ENCODE measurements at places on chromosomes 1 and 21. TPM values are rescaled to one million over a fixed set of nuclear protein-coding genes. Genes with fewer than 3 reads are reported as not detected.

DNA sequence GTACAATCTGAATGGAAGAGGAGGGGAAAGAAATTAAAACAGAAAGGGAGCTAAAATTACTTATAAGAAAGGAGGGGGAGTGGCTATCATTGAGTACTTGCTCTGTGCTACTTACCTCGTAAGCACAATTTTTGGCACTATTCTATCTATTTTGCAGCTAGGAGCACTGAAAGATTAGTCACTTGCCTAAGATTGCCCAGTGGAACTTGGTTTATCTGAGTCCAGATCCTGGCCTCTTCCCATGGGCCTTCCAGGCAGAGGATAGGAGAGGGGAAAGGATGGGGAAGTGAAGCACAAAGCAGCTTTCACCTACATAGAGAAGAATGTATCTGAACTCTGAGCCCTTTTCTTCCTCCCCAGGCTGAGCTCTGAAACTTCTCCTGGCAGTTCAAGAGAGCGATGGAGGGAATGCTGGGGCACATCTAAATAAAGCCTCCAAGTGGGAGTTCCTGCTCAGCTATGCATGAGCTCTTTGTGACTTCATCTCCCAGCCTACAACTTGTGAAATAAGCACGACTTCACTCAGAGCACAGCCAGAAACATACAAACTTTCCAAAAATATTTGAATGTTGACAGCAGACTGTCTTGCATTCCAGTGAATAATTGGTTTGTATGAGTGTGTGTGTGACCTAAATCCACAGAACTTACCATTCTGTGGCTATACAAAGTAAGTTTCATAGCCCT lies 29.4 kb downstream of the HMGB4 start:
- no peaks in the 10 kb centered on the region for H3K4me1 ChIP-seq
- no peaks in the 10 kb centered on the region for H3K36me3 ChIP-seq
- H3K4me3 ChIP-seq, result no peak overlapping the region

DNA sequence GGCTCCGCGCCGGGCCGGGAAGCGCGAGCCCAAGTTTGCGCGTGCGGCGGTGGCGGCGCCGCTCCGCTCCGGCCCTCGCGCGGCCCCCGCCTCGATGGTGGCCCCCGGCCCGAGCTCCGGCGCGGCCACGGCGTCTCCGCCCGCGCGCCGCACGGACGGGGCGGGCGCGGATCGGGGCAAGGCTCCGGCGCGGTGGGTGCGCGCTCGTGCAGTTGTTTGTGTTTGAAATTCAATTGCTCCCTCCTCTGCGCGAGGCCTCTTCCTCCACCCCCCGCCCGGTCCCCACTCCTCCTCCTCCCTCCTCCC lies at the start of gene HDGF:
HDGF (minus strand) TSS at position 225 of the 306 bp plus-strand sequence. CDS start 246 bp downstream, outside the sequence.
- peak within 1 kb of the TSS; percentile 88 for H3K27ac ChIP-seq
- no peaks in the 10 kb centered on the region for H3K27me3 ChIP-seq
- H3K4me3 ChIP-seq, result peak within 1 kb of the TSS; percentile 85
- peaks cover 45% of the 10 kb centered on the region for H3K4me1 ChIP-seq

GRCh38 chr1:47635597-47635996 lies 197.8 kb downstream of the FOXD2 start:
- no peak overlapping the region for H3K4me3 ChIP-seq
- H3K27me3 ChIP-seq, result no peaks in the 10 kb centered on the region
- no peak overlapping the region for H3K27ac ChIP-seq

GRCh38 chr1:168664069-168664834 lies 64.8 kb downstream of the DPT start:
- H3K4me1 ChIP-seq, result no peaks in the 10 kb centered on the region
- H3K36me3 ChIP-seq, result no peaks in the 10 kb centered on the region
- DNase-seq, result no peak
- no peak overlapping the region for H3K4me3 ChIP-seq
- H3K27ac ChIP-seq, result no peak overlapping the region
- H3K27me3 ChIP-seq, result no peaks in the 10 kb centered on the region

- no peak for DNase-seq
- no peaks in the 10 kb centered on the region for H3K36me3 ChIP-seq
- peaks cover 3% of the 10 kb centered on the region for H3K4me1 ChIP-seq
- H3K27ac ChIP-seq, result no peak overlapping the region
Observed at GRCh38 chr1:192565946-192566345, 9.6 kb upstream of the RGS1 start.

- H3K27me3 ChIP-seq, result no peaks in the 10 kb centered on the region
- H3K4me1 ChIP-seq, result peaks cover 3% of the 10 kb centered on the region
- no peaks in the 10 kb centered on the region for H3K36me3 ChIP-seq
- no peak overlapping the region for H3K27ac ChIP-seq
Observed at GRCh38 chr1:172108161-172108893, 267.0 kb downstream of the DNM3 start.

DNA sequence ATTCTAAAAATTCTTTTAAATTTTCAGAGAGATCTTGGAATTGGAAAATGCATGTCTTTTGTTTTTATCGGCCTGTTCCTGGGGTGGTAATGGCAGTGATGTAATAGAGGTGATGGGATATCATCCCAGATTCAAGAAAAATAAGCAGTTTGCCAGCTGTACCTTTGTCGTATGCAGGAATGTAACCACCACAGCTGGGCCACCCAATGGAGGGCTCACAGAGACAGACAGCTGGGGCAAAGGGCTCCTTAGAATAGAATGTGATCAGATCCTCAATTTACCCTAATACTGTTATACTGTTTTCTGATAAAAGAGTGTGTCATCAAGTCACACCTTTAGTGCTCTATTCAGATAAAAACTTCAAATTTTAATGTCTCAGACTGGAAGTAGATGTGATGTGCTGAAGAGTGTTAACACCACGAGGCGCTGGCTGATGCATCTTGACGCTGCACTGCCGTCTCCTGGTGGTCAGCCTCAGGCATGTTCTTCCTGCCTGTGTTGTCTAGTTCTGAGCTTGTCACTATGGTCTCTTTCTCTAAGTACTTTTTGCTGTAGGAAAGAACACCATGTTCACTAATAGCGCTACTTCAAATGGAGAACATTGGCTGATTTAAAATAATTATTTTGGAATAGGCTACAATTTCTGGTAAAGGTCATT lies 78.8 kb downstream of the C1orf21 start:
- DNase-seq, result peak; percentile 70
- no peaks in the 10 kb centered on the region for H3K4me1 ChIP-seq
- H3K36me3 ChIP-seq, result no peaks in the 10 kb centered on the region
- H3K27me3 ChIP-seq, result no peaks in the 10 kb centered on the region
- H3K27ac ChIP-seq, result no peak overlapping the region

DNA sequence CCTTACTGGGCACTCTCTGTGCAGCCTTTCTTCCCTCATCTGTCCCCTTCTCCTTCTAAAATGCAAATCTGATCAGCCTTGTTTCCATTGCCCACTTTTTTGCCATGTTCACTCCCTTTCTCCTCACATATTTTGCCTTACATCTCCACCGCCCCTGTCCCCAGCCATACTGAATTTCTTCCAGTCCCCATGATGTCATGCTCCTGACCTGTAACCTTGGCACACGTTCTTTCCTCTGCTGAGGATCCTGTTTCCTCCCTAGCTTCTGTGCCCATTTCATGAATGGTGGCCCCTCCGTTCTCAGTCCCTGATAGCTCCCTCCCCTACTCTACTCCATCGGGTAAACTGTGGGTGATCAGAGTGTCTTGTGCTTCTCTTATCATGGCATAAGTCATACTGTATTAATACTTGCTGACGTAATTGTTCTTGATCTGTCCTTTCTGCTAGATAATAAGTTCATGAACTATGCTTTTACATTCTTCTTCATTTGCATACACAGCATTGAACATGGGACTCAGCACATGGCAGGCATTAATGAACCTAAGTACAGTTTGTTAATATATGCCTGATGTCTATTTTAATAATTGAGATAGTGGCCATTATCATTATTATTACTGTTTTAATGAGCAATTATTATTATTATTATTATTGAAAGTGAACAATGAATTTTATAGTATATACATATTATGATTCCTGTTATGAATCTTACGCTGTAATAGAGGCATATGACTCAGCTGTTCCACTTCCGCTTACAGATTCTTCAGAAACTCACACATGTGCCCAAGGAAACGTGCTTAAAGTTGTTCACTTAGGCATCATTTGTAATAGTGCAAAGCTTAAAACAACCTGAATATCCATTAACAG lies 28.5 kb downstream of the MAP3K21 start:
- no peaks in the 10 kb centered on the region for H3K27me3 ChIP-seq
- H3K27ac ChIP-seq, result no peak overlapping the region
- no peak for DNase-seq
- no peak overlapping the region for H3K4me3 ChIP-seq
- no peaks in the 10 kb centered on the region for H3K4me1 ChIP-seq
- no peaks in the 10 kb centered on the region for H3K36me3 ChIP-seq

DNA sequence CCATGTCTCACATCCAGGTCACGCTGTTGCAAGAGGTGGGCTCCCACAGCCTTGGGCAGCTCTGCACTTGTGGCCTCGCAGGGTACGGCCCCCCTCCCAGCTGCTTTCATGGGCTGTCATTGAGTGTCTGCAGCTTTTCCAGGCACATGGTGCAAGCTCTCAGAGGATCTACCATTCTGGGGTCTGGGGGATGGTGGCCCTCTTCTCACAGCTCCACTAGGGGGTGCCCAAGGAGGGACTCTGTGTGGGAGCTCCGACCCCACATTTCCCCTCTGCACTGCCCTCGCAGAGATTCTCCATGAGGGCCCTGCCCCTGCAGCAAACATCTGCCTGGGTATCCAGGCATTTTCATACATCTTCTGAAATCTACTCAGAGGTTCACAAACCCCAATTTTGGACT lies 219.4 kb downstream of the LRRC7 start:
- H3K36me3 ChIP-seq, result no peaks in the 10 kb centered on the region
- H3K27me3 ChIP-seq, result no peaks in the 10 kb centered on the region
- H3K27ac ChIP-seq, result no peak overlapping the region
- no peak for DNase-seq
- no peaks in the 10 kb centered on the region for H3K4me1 ChIP-seq
- no peak overlapping the region for H3K4me3 ChIP-seq

DNA sequence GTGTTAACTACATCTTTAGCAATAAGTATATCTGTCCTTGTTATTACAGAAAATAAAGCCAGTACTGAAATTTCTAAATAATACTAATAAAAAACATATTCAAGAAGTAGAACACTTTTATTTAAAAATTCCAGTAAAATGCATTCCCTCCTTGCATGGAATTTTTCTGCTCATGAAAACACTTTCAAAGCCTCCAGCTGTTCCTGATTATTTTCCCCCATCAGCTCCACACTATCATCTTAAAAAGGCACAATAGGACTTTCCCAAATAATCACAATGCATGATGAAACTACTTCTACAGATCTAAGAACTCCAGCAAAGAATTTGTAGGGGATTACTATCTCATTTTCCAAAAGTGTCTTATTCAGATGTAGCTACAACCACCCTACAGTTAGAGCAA lies 162.6 kb upstream of the USP25 start:
- no peaks in the 10 kb centered on the region for H3K4me1 ChIP-seq
- H3K27me3 ChIP-seq, result no peaks in the 10 kb centered on the region
- DNase-seq, result no peak
- no peak overlapping the region for H3K27ac ChIP-seq

DNA sequence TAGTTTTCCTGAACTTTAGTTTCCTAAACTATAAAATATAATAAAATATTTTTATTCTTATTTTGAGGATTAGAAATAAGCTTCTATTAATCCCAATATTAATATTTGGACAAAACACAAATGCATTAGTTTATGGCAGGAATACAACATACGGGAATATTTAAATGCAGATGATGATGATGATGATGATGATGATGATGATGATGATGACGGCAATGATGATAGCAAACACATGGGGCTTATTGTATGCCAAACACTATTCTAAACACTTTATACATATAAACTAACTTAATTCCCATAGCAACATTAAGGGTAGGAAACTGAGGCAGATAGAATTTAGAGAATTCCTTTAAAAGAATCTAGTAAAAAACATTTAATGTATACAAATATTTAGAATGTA lies 541.5 kb upstream of the BEND5 start:
- no peak overlapping the region for H3K27ac ChIP-seq
- H3K36me3 ChIP-seq, result no peaks in the 10 kb centered on the region
- H3K27me3 ChIP-seq, result no peaks in the 10 kb centered on the region
- no peaks in the 10 kb centered on the region for H3K4me1 ChIP-seq
- no peak overlapping the region for H3K4me3 ChIP-seq

SLAMF9 gene
- not detected for total RNA-seq

CFAP45 gene
- total RNA-seq, result 0.29 TPM
